ENCODE measurements at places on chromosomes 16 and 17.

DNA sequence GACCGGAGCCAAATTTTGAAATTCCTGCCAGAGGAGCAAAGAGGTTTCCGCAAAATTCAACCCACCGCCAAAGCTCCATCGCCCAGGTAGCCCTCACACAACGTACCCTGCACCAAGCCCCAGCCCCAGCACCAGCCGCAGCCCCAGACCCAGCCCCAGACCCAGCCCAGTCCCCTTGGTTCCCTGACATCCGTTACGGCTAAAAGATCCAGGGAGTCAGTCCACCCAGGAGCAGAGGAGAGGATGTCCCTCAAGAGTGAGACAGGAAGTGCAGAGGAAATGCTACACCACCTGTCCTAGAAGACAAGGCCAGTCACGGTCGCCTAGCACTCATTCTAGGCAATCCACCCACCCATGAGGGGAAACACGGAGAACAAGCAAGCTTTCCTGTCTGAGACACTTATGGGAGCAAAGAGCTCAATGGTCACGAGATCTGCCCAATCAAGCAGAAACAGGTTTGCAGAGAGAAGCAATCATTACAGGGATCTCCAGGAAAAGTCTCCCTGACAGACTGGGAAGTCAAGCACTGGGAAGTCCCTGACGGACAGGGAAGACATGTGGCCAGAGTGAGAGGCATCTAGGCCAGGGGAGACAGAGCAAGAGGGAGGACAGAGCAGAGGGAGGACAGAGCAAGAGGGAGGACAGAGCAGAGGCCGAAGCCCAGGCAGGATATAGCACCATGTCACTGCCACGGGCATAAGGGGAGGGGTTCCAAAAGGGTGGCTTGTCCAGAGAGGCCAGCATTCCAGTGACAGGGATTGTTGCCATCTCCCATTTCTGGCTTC is 15.0 kb upstream of the KCNJ18 start:
- no peak for DNase-seq

DNA sequence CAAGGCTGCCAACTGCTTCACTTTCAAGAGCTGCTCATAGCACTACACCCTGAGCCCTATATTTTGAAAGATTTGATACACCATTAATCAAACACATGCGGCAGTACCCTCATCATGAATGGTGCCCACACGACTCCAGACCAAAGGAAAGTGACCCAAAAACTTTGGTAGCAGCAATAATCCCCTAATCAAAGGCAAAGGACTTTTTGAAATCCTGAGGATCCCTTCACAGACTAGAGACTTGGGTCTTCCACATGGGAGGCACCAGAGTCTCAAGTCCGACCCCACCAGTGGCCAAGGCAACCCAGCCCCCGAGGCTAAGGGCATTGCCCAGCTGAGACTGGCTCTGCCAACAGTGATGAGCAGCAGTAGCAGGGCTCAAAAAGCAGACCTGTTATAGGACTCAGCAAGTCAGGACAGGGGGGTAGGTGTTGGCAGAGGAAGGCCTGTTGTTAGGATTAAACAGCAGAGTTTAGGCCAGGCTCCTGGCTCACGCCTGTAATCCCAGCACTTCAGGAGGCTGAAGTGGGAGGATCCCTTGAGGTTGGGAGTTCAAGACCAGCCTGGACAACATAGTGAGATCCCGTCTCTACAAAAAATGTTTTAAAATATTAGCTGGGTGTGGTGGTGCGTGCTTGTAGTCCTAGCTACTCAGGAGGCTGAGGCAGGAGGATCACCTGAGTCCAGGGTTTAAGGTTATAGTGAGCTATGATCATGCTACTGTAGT is 3.2 kb downstream of the TRIM25 start:
- no peak for DNase-seq

DNA sequence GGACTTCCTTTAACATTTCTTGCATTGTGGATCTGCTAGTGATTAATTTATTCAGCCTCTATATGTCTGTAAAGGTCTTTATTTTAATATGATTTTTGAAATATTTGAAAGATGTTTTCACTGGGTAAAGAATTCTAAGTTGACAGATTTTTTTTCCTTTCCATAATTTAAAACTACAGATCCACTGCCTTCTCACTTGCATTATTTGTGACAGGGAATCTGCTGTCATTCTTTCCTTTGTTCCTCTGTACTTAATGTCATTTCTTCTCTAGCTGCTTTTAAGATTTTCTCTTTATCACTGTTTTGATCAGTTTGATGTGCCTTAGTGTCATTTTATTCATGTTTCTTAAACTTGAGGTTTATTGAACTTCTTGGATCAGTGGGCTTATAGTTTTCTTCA is 159.9 kb downstream of the CYB561 start:
- DNase-seq = no peak

GRCh38 chr17:17694169-17695081 is 13.2 kb downstream of the RAI1 start:
- DNase-seq = peak; percentile 85

DNA sequence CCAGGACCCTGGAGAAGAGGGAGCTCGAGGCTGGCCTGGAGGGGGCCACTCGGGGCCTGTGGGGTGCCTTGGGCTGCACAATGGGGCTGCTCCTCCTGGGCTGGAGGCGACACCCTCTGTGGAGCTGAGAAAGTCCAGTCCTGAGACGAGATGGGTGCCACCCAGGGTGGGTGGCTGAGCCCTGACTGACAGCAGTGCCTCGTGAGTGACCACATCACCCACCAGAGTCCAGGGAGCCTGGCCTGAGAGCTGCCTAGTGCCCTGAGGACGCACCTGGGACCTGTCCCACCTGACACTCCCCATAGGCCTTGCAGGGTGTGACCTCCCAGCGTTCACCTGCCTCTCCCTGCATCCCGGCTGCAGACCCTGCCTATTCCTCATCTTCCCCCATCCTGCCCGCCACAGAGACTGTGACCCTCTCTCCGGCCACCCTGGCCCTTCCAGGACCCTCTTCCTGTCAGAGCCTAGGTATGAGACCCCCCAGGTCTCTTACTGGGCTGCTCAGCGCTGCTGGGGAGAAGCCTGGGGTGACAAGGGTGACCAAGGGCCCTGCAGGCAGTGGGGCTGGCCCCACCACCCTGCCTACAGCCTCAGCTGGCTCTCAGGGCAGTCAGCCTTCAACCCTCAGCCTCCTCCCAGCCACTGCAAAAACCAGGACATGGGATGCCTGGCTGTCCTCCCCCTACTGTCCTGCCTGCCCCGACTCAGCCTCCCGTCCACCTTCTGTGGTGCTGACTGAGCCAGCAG is 41.2 kb downstream of the TNFRSF13B start:
- DNase-seq = no peak

- peak; percentile 79 for DNase-seq
Measured at GRCh38 chr17:28746611-28747050, 2.8 kb downstream of the TRAF4 start.

DNA sequence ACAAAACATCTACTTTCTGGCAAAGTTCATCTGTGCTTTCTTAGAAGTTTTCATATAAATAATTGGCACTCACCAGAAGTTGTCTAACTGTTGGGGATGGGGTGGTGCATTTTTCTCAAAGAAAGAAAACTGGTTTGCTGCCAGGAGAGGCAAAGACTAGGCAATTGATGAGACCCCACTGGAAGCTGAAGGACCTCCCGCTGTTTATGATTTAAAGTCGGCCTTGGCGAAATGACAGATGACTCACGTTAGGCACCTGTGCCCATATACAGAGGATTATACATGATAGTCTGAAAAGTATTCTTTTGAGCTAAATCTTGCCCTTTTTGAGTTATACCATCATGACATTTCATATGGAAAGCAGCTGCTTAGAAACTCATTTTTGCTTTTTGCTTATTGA is 193.0 kb upstream of the ZFHX3 start:
- no peak for DNase-seq

DNA sequence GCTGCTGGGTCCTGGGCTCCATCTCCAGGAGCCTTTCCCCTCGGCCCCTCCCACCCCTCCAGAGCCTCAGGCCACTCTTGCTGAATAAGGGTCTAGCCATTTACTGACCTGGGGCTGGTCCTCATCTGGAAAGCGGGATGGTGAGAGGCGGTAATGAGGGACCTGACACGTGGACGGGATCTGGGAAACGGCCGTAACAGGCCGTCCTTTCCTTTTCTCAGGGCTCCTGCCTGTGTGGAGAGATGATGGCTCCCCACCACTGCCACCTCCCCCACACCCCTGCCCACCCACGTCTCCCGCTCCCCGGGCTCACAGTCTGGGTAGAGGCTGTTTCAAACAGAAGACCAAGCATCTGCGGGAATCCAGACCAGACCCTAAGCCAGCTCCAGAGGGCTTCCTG is 20.6 kb upstream of the KCNJ12 start:
- no peak for DNase-seq

DNA sequence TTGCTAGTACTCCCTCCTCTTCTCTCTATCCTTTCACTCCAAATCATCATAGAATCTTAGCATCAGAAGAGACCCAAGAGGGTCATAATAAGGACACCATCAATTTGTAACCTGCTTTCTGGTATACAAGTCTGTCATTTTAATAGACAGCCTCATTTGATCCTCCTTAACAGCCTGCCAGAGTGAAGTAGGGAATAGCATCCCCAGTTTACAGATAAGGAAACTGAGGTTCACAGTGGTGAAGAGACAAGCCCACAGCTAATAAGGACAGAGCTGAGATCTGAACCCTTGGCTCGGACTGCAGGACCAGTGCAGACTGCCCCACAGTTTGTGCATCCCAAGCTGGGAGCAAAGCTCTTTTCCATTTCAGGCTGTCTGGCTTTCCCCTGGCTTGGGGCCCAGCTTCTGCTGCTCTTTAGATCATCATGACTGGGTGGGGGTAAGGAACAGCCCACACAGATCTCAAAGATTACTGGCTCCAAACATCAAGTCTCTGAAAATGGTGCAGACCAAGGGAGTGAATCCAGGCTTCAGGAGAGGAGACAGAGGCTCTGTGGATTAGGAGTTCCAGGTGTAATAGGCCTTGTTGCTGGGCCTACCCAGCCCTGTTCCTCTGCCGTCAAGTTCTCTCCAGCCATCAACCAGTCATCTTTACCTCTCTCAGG is 10.3 kb upstream of the IGFBP4 start:
- DNase-seq = peak; percentile 58

DNA sequence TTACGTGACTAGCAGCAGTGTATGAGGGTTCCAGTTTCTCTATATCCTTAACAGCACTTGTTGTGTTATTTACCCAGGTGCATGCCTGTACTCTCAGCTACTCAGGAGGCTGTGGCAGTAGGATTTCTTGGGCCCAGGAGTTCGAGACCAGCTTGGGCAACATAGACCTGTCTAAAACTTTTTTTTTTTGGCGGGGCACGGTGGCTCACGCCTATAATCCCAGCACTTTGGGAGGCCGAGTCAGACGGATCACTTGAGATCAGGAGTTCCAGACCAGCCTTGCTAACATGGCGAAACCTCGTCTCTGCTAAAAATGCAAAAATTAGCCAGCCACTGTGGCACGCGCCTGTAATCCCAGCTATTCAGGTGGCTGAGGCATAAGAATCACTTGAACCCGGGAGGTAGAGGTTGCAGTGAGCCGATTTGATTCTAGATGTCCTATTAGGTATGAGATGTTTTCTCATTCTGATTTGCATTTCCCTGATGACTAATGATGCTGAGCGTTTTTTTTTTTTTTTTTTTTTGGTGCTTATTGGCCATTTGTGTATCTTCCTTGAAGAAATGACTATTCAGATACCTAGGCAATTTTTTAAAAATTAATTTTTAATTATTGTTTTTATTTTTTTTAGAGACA is 13.4 kb downstream of the CASC3 start:
- no peak for DNase-seq

DNA sequence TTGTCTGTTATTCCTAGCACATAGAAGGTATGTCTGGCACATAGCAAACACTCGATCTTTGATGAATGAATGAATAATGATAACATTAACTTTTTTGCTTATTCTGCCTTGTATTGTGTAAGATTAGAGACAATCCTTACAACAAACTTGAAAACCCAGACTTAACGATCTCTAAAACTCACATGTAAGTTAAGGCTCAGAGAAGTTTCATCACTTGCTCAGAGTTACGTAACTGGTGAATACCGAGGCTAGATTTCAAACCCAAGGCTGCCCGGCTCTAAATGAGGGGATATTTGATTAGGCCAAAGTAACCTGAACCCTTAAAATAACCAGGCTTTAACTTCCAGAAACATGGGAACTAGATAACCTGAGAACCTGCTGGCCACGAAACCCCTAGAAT is 22.3 kb downstream of the CAPNS2 start:
- DNase-seq = no peak

DNA sequence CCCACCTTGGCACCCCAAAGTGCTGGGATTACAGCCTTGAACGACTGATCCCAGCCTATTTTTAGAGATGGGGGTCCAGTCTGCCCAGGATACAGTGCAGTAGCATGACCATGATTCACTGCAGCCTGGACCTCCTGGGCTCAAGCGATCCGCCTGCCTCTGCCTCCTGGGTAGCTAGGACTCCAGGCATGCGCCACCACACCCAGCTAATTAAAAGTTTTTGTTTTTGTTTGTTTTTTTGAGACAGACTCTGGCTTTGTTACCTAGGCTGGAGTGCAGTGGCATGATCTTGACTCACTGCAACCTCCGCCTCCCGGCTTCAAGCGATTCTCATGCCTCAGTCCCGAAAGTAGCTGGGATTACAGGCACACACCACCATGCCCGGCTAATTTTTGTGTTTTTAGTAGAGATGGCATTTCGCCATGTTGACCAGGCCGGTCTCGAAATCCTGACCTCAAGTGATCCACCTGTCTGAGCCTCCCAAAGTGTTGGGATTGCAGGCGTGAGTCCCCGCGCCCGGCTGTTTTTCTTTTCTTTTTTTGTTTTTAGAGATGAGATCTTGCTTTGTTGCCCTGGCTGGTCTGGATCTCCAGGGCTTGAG is 2.3 kb upstream of the PAFAH1B1 start:
- DNase-seq = no peak

DNA sequence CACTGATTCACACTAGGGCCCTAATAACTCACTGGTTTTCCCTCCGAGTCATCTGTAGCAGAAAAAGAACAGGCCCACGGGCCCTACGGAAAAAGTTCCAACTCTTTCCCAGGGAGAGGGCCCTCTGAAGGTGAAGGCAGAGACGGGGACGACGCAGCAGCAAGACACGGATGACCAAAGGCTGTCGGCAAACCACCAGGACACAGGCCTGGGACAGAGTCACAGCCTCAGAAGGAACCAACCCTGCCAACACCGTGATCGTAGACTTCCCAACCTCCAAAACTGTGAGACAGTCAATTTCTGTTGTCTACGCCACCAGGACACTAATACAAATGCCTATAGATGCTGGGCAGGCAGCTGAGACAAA is 5.2 kb upstream of the SPHK1 start:
- DNase-seq = no peak

- no peak for DNase-seq
Measured at GRCh38 chr17:31811101-31811500, 47.9 kb downstream of the COPRS start.

GRCh38 chr17:30095507-30096244 is 20.9 kb upstream of the NSRP1 start:
- peak; percentile 62 for DNase-seq

GRCh38 chr17:73650140-73650539 is 5.9 kb upstream of the SDK2 start:
- no peak for DNase-seq

GRCh38 chr17:34116306-34116705 is 138.8 kb upstream of the CCL2 start:
- DNase-seq = no peak

- no peak for DNase-seq
Measured at GRCh38 chr17:18270046-18270931, 9.8 kb downstream of the MIEF2 start.

- DNase-seq = no peak
Measured at GRCh38 chr17:14621826-14622614, 321.1 kb downstream of the HS3ST3B1 start.

Measured in NCI-H226 (cell line).